ENCODE measurements at places on chromosomes 2 and 18.

DNA sequence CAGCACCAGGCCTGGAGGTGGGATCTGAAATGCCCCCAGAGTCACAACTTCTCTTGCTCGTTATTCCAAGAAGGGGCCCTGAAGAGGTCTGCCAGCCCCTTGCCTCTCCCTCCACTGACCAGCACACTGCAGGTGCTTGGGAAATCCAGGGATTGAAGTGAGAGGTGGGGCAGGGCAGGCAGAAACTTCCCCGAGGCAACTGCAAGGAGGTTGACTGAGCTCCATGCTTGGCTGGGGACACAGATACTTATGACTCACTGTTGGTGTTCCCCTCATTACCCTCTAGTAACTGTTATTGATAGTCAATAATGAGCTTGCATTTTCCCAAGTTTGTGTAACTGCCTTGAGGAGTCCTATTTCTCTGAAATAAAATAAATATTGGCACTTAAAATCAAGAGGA is 47.5 kb downstream of the MARCO start:
- ATAC-seq = no peak

DNA sequence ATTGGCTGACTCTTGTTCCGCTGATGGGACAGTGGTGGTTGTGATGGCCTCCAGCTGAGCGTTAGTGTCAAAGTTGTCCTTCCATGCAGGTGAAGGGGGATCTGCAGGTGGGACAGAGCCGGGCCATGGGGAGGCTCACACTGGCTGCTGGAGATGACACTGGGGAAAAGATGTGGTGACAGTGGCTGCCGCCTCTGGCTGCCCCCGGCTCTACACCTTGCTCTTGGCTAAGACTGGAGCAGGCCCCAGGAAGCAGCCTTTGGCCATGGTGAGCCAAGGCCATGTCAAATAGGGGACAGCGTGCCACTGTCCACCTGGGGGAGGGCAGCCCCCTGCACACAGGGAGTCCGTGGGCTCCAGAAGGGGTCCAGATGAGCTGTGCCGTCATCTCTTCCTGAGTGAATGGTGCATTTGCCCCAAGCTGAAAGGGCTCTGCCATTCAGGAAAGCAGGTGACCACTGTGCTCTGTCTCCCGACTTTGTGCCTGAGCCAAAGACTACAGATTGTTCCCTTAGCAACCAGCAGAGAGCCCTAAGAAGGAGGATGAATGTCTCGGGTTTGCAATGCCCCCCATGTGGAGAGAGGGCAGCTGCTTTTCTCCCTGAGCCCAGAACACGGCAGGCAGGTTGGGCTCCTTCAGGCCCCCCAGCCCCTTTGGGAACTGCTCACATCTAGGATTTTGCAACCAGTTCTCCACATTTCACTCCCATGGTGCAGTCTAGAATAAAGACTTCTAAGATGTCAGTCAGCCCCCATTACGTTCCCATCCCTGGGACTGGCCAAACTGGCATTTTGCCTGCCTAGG is 79.1 kb upstream of the BCL2L11 start:
- ATAC-seq = no peak

DNA sequence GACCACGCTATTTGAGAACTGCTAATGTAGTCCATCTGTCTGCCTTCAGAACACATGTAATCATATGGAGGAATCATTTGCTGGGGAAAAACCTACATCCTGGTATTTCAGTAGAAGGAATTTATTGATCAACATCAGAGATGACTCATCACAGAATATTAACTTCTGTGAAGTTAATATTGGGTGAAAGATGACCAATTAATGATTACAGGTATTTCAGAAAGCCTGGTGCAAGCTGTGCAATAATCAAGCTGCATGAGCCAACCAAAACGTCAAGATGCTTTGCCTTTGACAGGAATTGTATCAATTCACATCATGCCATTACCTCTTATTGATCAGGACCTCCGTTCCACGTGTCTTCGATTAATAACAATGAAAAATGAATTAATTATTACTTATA is 9.4 kb upstream of the SPATS2L start:
- no peak for ATAC-seq

DNA sequence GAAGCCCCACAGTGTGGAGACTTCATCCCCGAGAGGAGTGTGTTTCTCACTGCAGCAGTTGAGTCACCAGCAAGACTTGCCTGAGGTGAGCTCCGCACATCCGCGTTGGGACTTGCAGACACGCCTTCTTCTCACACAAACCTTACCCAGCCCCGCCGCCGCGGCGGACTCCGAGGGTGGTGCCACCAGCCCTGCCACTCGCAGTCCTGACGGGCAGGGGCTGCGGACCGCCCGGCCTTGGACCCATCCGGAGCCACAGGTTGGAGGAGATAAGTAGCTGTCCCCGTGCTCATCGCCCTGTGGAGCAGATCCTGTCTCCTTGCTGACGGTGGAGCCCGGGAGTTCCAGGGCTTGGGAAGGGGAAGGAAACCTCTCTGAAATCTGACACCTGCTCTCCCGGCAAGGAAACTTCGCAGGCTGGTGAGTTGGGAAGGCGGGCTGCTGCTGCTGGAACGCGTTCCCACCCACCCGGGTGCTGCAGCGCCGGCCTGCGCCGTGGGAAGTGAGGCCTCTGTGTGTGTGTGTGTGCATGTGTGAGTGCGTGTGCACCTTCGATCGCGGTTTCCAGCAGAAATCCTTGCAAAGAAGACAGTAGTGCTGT is at the start of gene RAB27B:
Gene RAB27B, plus strand, starts transcription at position 197 of the 601 bp plus-strand sequence. CDS start 49,109 bp downstream, outside the sequence.
- peak; percentile 98 for ATAC-seq

GRCh38 chr2:46411245-46411641 is 68.1 kb upstream of the TMEM247 start:
- ATAC-seq = no peak

DNA sequence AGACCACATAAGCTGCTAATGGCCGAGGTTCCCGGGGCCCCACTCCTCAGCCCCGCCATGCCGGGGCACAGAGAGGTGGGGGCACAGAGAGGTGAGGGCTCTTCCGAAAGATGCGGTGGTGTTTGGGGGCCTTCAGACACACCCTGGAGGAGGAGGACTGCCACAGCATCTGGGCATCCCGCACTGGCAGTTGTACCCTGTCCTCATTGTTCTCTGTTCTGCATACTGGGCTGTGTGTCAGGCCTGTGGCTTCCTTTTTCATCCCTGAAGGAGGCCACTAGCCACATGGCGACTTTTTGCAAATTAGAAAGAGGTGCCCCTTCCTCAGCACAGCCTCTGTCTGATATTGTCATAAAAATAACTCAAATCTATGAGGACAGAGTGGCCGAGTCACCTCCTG is 150.1 kb downstream of the CTIF start:
- ATAC-seq = no peak

GRCh38 chr2:208210688-208211451 is 21.0 kb upstream of the C2orf80 start:
- no peak for ATAC-seq

DNA sequence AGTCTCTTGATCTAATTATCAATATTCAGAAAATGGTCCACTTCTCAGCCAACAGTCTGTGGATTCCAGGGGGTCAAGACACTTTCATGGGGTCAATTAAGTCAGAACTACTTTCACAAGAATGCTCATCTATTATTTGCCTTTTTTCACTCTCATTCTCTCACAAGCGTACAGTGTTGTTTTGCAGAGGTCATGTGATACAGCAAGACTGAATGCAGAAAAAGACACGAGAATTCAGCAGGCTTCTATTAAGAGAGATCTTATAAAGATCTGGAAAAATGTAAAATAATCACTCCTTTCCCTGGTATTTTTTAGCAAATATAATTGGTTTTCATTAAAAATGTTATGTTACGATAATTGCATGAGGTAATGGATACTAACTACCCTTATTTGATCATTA is 8.7 kb downstream of the RPRD1A start:
- no peak for ATAC-seq

DNA sequence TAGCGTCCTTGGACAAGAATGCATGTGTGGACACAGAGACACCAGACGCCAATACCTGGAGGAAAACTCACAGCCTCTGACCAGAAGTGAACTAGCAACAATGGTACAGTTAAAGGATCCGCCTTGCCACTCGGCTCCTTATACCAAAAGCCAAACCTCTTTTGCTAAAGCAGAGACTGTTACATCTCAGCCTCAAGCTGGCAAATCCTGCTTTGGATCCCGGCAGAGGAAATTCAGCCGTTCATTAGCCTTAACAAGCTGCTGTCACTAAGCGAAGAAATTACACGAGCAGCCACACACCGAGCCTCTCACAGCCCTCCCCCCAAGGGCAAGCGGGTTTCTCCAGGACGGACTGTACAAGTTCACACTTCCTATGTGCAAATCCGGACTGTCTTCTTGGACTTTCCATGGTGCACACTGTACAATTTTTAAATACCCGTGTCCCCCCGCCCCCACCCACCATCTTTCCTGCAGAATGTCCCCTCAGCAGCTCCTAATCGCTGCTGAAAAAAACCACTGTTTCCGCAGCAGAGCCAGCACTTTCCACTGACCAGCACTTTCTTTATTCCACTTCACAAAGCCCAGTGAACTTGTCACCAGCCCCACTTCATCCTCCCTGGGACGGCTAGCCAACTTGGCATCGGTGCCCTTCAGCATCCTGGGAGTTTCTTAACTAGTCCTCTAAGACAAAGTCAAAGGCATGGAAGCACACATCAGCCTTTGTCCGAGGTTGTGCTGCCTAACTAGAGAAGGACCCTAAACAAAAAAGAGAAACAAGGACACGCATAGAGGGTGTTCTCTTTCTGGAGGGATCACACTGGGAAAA is 1.5 kb downstream of the KLF7 start:
- no peak for ATAC-seq

DNA sequence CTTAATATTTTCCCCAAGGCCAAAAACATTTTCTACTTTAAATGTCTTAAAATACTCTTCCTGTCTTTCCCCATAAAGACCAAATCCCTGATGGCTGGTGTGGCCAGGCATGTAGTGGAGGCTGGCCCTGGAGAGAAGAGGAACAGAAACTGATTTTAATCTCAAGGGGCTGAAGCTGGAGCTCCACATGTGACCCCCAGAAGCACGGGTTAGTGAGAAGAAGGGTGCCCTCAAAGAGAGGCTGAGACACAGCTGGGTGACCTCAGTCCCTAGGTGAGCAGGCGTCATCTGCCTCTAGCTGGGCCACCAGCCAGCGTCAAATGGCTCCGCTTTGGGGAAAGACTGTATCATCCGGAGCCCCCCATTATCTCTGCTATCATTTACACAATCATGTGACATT is 19.3 kb upstream of the TMEM18 start:
- no peak for ATAC-seq

DNA sequence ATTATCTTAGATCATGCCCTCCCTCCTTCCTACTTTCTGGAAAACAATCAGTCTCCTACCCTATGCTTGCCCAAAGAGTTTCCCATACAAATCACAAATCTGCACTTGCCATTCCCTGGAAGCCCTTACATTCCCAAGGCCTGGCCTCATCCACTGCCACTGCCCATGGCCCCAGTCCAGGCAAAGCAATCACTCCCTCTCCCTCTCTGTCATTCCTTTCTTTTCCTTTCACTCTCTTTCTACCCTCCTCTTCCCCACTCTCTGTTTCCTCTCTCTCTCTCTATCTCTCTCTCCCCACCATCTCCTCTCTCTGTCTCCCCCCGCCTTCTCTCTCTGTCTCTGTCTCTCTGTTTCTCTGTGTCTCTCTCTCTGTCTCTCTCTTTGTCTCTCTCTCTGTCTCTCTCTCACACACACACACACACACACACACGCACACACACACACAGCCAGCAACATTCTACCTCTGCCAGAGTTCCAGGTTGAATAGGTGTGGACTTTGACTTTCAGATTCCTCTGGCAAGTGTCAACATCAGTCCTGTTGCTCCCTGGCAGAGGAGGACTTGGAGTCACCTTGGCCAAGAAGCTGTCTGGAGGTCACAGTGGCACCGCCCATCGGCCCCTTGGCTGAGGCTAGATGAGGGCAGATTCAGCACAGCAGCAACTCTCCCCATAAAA is 43.7 kb upstream of the NAT8 start:
- ATAC-seq = no peak

DNA sequence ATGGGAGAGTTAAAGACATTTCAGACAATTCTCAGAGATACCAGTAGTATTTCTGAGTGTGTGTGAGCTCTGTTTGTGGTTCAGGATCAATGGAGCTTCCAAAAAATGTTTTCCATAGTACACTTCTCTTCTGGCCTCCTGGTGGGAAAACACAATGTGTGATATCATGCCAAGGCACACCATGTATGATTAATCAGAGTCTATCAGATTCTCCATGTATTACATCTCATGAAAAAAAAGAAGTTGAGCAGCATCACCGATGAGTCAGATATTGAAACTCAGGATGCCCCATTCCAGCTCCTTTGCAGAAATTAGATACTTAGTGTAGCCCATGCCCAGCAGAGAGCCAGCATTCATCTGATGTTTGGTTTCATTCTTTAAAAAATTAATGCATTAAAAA is 620.3 kb upstream of the POU3F3 start:
- no peak for ATAC-seq

- ATAC-seq = no peak
Observed at GRCh38 chr2:188805219-188805618, 169.0 kb upstream of the COL3A1 start.

DNA sequence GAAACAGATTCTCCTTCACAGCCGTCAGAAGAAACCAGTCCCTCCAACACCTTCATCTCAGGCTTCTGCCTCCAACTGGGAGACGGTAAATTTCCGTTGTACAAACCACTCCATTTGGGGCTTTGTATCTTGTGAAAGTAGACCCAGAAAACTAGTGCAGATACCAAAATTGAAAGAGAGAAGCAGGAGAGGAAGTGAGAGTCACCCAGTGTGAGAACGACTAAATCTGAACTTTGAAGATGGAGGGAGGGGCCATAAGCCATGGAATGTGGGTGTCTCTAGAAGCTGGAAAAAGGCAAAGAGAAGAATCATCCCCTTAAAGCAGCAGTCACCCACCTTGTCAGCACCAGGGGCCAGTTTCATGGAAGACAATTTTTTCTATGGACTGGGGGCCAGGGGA is 88.3 kb upstream of the LRATD1 start:
- no peak for ATAC-seq

- ATAC-seq = no peak
Observed at GRCh38 chr2:42587526-42588117, 19.2 kb downstream of the MTA3 start.

- ATAC-seq = no peak
Observed at GRCh38 chr18:13253786-13254688, 35.5 kb downstream of the LDLRAD4 start.

DNA sequence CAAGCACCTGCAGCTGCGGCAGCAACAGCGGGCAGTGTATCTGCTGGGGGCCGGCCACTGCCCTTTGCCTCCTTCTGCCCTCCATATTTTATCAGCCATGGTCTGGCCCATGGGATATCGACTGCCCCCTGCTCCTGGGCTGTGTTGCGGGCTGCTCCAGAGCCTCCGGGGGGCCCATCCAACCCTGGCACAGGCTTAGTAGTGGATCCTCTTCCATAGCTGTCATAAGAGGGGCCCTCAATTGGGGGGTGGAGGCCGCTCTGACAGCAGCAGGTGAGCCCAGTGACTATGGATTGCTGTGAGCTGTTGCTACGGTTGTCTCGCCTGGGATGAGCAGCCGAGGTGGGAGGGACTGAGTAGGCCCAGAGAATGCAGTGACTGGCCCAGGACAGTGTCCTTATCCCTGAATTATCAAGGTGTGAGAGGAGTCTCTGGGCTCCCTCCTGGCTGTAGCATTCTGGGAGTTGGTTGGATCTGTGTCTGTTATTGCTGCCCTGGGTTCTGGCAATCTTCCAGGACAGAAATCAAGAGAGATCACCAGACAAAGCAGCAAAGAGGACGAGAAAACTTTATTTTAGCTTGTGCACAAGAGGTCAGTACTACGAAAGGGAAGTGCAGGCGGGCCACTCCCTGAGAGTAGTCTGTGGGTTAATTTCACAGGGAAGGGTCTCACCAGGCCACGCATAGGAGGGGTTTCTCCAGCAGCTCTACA is 145.1 kb downstream of the ASB1 start:
- ATAC-seq = no peak

Measured in activated T-helper 17 cell treated with anti-CD3 and anti-CD28 coated beads, Interleukin-2, amount 50 U/mL, for 72 hours (primary cell).